AG04450 (cell line): ENCODE measurements at places on chromosomes 6 and 20.

GRCh38 chr20:15674253-15675060, 898.8 kb downstream of the KIF16B start:
- DNase-seq, result no peak

DNA sequence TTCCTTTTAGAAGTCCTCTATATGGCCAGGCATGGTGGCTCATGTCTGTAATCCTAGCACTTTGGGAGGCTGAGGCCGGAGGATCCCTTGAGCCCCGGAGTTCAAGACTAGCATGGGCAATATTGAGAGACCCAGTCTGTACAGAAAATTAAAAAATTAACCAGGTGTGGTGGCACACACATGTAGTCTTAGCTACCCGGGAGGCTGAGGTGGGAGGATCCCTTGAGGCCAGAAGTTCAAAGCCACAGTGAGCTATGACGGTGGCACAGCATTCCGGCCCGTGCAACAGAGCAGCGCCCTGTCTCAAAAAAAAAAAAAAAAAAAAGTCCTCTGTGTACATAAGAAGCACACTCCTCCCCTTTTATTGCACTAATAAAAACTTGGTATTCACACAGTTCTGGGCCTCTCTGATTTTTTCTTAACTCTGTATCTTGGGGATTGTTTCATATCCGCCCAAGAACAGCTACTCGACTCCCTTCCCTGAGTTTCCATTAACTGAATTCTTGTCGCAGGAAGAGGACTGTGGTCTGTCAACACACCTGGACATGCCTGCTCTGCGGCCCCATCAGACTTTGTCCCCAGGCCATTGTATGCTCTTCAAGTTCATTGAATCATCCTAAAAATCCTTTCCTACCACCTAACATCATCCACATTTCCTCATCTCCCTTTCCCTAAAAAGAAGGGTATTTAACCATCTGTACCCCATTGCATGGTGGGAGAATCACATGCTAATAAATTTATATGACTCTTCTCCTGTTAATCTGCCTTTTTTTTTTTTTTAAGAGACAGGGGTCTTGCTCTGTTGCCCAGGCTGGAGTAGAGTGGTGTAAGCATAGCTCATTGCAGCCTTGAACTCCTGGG, 25.9 kb upstream of the PPP1R3G start:
- no peak for DNase-seq

GRCh38 chr6:159676890-159677505, 16.0 kb downstream of the SOD2 start:
- DNase-seq, result no peak

DNA sequence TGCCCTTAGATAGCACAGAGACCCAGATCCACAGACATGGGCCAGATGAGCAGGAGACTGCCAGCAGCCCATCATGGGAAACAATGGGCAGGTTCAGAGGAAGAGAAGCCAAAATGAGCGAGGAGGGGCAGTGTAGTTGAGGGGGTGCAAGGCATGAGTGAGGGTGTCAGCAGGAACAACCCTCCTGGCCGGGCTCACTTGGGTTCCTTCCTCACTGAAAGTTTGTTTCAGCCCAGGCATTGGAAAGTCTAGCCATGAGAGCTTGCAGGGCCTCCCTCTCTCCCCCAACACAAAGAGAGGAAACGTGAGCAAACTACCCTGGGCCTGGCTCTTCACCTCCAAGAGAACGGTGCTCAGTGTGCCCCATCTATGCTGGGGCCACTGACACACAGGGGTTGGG, 48.0 kb downstream of the CDH26 start:
- DNase-seq, result no peak

- no peak for DNase-seq
Measured at GRCh38 chr6:161266513-161267230, 7.2 kb downstream of the AGPAT4 start.

DNA sequence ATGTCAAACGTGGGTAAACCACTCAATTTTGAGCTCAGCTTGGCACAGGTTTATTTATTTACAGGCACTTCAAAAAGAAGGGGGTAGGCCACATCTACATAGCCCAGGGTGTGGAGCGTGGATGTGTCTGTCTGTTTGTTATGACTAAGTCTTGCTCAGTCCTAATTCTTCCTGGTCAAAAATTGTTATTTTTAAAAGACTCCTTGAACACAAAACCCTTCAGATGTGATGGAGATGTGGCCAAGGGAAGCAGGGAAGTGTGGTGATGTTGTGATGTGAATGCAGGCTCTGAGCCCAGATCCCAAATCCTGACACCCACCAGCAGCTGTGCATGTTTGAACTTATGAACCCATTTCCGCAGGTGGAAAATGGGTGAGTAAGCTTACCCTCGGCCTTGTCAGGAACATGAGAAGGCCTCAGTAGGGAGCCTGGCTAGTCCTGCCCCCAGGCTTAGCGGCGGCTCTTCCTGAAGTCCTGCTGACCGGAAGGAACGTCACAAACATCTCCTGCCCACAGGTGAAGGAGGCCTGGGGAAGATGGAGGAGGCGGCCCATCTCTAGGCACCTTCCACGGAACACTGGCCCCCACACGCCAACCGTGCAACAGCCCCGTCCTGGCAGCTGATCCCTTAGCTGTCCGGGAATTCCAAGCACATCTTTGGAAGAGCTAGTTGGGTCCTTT, 119.7 kb downstream of the MYLK4 start:
- DNase-seq, result peak; percentile 90

DNA sequence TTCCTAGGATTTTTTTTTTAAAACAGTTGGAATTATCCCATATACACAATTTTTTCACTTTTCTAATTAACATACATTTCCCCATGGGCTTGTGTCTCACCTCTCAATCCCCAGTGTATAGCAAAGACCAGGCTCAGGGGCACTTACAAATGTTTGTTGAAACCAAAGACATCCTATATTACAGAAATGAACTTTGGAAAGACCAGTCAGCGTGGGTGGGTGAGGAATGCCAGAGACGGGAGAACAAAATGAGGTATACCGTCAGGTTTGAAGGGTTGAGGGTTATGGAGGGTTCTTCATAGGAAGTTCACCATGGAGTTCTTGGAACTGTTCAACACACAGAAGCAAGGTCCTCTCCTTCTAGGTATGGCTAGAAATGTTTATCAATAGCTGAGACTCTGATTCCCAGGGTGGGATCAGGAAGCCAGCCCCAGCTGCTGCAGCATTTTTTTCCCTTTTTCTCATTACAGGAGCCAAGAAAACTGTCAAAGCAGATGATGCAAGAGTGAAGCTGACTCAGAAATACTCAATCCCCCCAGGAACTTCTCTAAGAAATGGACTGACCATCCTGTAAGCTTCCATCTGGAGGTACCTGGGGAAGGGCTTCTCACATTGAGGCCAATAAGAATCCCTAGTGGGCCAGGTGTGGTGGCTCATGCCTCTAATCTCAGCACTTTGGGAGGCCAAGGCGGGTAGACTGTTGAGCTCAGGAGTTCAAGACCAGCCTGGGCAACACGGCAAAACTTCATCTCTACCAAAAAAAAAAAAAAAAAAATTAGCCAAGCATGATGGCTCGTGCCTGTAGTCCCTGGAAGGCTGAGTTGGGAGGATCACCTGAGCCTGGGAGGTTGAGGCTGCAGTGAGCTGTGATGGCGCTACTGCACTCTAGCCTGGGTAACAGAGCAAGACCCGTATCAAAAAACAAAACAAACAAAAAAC, 15.9 kb upstream of the TBC1D20 start:
- DNase-seq, result peak; percentile 67

- no peak for DNase-seq
Measured at GRCh38 chr6:136037242-136037875, 185.9 kb downstream of the PDE7B start.

DNA sequence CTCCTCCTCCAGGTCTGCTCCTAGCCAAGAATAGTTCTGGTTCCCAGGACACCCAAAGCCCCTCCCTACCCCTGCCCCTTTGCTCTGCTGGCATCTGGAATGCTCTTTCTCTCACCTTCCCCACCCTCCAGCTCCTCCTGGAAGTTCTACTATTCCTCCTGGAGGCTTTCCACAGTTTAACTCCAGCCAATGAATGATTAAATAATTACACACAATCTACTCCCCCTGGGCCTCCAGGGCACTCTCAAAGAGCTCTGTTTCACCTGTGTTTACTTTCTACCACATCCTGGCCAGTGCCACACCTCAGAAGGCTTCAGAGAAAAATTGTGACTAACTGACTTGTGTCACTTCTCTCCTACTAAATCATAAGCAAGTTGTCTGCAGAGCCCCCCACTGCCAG, 36.2 kb downstream of the GCM1 start:
- no peak for DNase-seq

- DNase-seq, result no peak
Measured at GRCh38 chr20:26214991-26215390, 518.3 kb upstream of the ZNF337 start.

- no peak for DNase-seq
Measured at GRCh38 chr6:166692723-166693302, 65.8 kb upstream of the RPS6KA2 start.

DNA sequence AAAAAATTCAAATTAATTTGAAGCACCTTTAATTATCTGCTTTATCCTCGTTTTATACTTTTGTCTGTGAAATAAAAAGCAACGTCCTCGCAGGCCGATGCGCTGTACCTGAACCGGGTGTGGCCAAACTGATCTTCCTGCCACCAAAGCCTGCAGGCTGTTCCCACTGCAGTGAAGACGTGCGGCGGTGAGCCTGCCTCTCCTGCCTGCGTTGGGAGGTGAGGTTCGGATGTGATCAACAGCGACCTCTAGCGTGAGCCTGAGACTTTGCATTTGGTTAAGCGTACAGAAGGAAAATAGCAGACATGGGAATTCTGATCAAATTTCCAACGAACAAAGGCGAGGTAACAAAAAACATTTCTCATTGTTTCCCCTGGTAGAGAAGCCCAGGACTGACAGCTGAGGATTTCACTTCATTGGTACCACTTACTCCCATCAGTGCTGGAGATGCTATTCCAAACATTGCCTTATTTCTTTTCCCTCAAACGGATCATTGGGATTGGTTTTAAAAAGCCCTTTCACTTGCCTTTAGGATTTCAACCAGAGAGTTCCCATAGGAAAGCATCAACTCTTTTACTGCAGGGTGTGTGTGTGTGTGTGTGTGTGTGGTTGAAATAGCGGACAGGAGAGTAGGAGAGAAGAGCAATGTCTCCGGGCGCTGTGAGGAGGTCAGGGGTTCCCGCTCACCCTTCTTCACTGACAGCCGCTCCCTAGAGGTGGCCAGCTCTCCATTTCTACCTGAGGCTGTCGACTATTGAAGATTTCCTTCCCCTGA, 56.6 kb upstream of the CCN6 start:
- peak; percentile 48 for DNase-seq

DNA sequence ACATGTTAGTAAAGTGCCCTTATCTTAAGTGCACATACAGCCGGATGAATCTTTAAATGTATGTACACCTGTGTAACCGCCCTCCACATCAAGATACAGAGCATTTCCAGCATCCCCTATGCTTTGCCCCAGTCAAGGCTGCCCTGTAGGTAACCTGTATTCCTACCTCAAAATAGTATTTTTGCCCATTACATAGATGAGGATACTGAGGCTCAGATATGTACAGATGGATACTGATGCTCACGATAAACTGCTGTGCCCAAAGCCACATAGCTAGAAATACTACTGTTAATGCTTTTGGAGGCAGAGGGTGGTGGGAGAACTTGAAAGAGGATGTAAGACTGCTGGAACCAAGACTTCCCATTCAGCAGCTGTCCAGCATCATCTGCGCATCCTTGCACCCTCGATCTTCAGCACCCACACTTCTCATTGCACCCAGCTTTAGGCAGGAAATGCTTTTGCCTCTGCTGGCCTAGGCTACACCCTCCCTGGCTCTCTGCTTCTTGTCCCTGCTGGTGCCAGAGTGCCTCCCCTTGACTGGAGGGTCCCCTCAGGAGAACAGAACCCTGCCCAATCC, 27.0 kb upstream of the ZFAND3 start:
- DNase-seq, result no peak

- DNase-seq, result peak; percentile 30
Measured at GRCh38 chr20:5222919-5223634, 93.7 kb downstream of the PROKR2 start.

- no peak for DNase-seq
Measured at GRCh38 chr6:128521282-128521632, 858 bp upstream of the PTPRK start.

DNA sequence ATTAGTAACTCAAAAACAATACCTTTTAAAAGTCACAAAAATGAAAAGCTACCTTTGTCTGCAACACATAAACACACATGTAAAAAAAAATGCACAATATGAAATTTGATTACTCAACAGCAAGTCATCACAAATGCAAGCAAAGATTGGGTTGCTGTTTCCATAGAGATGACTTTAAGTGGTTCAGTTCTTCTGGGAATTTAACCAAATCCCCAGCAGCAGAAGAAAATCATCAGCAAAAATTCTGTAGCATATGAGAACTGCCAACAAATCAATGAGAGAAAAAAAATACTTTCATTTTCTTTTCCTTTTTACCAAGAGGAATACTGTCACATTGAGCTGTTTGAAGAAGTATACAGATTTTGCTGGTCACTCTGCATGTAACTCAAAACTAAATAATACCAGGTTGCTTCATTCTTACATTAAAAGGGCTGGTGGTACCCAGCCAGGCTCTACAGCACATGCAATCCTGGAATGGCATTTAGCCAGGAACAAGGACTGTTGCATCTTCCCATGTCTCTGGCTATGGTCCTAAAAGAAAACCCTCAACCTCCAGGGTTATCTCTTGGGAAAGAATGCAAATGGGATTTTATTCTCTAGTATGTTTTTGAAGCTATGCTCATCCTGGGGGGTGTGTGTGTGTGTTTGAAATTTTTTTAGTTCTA, 158.3 kb downstream of the OPRM1 start:
- DNase-seq, result peak; percentile 16

- DNase-seq, result no peak
Measured at GRCh38 chr6:166596776-166597507, 10.5 kb upstream of the RAMACL start.

DNA sequence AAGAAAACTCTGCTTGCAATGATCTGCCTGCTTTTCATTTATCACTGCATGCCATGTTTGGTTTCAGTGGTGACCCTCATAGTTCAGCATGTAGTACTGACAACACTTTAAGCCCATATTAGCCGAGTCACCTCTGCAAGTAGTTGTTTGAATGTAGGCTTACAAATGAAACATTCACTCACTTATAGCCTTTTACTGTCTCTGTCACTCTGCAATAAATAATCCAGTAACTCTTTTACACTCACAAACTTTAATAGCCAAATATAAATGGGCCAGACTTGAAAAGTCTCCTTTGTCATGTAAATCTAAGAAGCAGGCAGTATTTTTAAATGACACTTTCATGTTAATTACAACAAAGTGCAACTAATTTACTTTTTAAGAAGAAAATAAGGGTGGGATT, 1460.0 kb upstream of the ADGRB3 start:
- no peak for DNase-seq

DNA sequence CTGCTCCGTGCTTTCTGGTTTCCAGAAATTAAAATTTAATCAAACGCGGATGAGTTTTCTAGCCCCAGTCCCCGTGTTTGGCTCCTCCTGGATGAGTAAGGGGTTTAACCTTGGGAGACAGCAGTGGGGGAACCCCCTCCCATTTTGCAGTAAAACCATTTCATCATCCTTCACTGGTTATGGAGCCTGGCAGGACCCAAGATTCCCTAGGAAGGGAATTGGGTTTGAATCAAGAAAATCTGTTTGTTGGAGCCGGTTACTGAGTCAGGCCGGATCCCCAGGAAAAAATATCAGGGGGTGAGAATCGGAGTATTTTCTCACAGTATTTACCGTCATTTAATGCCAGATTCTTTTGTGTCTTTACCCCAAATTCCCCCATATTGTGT, 754 bp downstream of the YWHAB start:
- DNase-seq, result no peak

GRCh38 chr20:48339190-48339985, 488.4 kb downstream of the PREX1 start:
- DNase-seq, result peak; percentile 41
